ENCODE measurements at places on chromosomes 5 and 9.

- DNase-seq = peak; percentile 84
Observed at GRCh38 chr9:126471084-126471624, 142.6 kb upstream of the LMX1B start.

GRCh38 chr9:93861736-93862358 lies 93.3 kb downstream of the BARX1 start:
- no peak for DNase-seq

DNA sequence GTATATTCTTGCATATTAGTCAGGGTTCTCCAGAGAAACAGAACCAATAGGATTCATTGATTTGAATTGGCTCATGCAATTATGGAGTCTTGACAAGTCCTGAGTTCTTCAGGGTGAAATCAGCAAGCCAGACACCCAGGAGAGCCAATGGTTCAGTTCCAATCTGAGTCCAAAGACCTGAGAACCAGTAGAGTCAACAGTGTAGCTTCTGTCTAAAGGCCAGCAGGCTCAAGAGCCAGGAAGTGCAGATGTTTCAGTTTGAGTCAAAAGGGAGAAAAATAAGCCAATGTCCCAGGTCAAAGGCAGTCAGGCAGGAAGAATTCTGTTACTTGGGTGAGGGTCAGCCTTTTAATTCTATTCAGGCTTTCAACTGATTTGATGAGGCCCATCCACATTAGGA lies 37.8 kb upstream of the ANKRD34B start:
- DNase-seq = no peak

GRCh38 chr9:34384368-34385165 lies 7.9 kb upstream of the MYORG start:
- no peak for DNase-seq

DNA sequence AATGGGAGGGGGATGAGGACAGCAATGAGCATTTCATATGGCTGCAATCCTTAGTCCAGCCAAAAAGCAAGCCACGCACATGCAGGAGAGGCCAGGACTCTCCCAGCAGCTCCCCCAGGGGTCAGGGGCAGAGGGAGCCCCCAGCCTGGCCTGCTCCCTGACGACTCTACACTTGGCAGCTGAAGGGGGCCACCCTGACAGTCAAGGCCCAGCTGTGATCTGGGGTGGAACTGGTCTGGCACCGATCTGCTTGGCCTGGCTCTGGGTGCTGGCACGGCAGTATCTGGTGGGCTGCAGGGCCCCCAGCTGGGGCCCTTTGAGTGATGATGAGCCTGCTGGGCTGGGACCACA lies 118.1 kb downstream of the ADAMTS2 start:
- DNase-seq = no peak

- DNase-seq = no peak
Observed at GRCh38 chr5:17021602-17021932, 85.5 kb upstream of the MYO10 start.

GRCh38 chr5:144093400-144093799 lies 77.1 kb downstream of the YIPF5 start:
- no peak for DNase-seq

GRCh38 chr9:135554718-135555117 lies 6.8 kb upstream of the PAEP start:
- DNase-seq = no peak

DNA sequence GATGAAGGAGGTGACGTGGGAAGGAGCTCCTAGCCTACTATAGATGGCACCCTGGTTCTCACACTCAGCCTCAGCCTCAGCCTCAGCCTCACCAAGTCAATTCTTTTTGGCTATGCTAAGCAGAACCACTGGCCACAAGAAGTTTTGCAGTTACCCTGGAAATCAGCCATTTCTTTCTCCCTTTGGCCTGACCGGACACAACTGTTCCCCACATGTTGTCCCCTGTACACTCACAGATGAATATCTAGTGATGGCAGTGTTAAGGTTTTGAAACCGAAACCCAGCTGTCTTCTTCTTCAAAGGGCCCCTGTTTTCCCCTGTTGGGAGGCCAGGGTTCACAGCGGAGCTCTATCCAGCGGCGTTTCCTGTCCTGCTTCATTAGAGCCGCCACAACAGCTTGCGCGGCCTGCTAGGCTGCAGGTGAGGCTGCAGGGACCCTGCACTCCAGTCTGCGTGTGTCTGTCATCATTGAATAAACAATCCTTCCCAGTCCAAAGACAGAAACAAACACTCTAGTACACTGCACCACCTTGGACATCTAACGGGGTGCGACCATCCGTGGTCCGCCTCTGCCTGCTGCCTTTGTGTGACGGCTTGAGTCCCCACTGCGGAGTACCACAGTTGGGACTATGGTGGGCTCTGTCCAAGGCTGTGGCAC lies 250.5 kb downstream of the DENND1A start:
- no peak for DNase-seq

- no peak for DNase-seq
Observed at GRCh38 chr9:16202914-16203728, 650.3 kb downstream of the CCDC171 start.
